ENCODE measurements at places on chromosomes 7 and 10.

- no peak for DNase-seq
These were observed 19.6 kb downstream of the CALML3 start for GRCh38 chr10:5544216-5544805.

DNA sequence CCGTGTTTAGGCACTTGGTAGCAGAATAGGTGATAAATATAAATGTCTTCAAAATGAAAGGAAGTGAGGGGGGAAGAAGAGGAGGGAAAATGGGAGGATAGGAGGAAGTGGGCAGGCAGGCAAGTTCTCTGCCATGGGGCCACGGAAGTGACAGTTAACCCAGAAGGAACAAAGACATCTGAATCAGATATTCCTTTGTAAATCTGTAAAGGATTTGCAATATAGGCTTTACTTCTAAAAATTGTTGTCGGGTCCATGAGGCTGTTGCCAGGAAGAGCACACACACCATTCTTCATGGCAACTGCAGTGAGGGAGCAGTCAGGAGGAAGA is 23.7 kb upstream of the RASSF4 start:
- no peak for DNase-seq

DNA sequence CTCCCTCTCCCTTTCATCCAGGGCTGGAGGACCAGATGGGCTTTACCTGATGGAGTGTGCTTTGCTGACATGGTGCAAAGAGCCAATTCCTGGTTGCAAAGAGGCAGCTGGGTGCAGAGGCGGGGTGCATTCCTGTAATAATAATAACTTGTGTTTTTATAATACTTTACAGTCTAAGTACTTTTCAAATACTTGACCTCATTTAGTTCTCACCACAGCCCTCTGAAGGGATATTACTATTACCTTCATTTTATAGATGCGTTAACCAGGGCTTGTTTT is 70.4 kb downstream of the TCF7L2 start:
- no peak for DNase-seq

- DNase-seq: no peak
These were observed 47.6 kb downstream of the ASB13 start for GRCh38 chr10:5618829-5619228.

DNA sequence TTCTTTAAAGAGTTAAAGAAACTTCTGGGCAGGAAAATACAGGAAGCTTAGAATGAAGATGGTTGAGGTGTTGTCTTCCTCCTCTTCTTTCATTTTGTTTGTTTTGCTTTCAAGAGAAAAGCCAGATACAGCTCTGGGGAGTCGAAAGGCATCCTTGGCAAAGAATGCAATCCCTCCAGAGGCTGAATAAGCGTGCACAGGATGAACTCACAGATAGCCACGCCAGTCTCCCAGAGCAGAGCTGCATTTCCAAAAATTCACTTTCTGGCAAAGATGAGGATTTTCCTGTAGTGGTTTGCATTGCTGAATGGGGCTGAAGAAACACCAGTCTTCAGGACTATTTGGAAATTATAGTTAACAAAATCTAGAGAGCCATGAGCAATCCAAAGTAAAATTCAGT is 336.4 kb downstream of the NRG3 start:
- DNase-seq: no peak

DNA sequence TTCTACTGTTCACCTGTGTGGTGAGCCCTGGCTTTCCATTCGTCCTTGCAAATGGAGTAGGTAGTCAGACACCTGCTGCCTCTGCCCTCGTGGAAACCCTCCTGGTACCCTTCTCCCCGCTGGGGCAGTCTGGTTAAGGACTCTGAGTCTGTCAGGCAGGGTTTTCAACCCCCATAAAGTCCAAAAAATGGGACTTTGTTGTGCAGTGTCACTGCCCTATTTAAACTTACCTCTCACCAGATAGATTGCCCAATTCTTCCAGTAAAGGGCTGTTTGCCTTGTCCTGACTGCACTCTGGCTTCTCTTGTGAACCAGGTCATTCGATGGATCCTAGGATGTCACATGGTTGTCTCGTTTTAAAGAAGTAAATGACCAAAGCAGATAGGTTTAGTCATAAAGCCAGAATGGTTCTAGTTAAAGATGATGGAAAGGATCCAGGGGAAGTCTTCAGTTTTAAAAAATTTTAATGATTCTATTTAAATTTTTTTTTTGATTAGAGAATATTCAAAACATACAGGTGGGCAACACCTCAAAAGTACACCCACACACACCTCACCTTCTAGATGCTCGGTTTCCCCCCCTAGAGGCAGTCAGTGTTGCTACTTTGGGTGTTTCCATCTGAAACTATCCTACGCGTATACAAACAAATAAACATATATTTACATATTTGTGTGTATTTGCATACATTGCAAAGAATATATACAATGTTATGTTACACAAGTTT is 22.0 kb downstream of the TMEM176B start:
- no peak for DNase-seq

DNA sequence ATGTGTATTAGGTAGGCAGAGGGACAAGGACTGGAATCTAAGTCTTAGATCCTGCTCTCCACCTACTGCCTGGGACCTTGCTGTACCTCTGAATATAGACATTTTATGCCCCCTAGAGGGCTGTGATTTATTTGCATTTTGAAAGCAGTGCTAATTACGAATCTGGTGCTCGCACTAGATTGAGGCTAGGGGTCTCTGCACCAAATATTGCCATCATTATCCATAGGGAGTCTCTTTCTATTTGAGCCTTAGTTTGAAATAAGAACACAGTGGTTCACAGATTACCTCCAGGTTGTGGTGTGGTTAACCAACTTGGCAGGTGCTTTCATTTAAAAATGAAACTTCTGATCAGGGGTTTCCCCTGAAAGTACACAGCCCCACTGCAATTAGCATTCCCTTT is 41.8 kb downstream of the CNNM1 start:
- no peak for DNase-seq

- DNase-seq: peak; percentile 14
These were observed 61.4 kb downstream of the ST7 start for GRCh38 chr7:117014673-117015133.
